ENCODE measurements at places on chromosomes 6 and 20.

DNA sequence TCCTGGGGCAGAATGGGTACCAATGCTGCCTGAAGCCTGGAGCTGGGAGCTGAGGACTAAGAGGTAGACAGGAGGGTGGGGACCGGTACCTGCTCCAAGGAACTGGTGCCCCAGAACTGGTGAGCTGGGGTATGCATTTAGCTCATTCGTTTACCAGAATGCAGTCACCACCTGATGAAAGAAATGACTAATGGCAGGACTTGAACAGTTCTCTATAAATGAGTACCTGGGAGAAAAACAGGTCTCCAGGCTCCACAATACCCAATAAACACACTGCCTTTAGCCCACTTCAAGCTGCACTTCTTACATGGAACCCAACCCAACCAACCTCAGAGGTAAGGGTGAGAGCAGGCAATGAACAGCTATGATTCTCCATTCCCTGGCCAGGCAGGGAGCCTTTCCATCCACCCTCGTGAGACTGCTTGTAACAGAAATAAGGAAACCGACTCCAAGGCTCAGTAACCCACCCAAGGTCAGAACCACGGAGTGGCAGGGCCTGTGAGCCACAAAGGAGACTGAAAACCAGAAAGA is 15.4 kb downstream of the FKBP1A start:
- no peak for DNase-seq

GRCh38 chr6:120622127-120622631 is 712.1 kb downstream of the TBC1D32 start:
- no peak for DNase-seq

- DNase-seq: no peak
These were observed 252.8 kb upstream of the PLN start for GRCh38 chr6:118295336-118295735.

GRCh38 chr6:122098201-122098678 is 301.2 kb upstream of the HSF2 start:
- no peak for DNase-seq

GRCh38 chr6:51553246-51554015 is 534.0 kb downstream of the PKHD1 start:
- DNase-seq: no peak

DNA sequence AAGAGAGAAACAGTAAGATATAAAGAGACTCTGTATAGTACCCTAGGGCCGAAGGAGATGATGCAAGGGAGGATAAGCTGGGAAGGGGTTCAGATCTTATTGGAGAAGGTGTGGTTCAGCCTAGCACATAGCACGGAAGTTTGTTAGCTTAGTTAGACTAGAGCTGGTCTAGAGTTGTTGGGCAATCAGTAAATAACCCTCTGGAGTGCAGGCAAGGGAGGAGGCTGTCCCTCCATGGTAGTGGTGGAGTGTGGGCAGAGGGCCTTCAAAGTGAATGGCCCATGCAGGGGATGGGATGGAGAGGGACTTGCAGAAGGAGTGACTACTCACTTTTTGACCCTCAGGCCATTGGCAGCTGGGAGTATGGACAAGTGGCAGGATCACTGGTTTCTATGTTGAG is 20.0 kb downstream of the TULP4 start:
- DNase-seq: no peak

GRCh38 chr6:51574040-51574439 is 513.4 kb downstream of the PKHD1 start:
- DNase-seq: no peak

GRCh38 chr20:61049684-61050083 is 202.4 kb upstream of the CDH4 start:
- DNase-seq: no peak

DNA sequence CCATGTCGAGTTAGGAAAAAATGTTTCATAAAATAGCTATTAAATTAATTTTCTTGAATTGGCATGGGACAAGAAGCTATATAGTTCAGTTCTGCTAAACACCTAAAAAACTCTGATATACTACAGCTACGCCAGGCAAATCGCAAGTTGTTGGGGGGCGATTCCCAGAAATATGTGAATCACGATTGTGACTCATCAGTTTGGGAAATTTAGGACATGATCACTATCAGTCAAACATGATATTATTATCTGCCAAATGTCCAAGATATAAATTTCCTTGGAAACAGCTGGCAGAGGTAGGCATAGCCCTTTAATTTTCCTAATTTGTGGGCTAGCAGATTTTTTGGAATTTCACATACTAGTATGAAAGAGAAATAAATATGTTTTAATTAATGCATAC is 123.6 kb downstream of the ATXN1 start:
- no peak for DNase-seq

GRCh38 chr20:13659288-13659687 is 20.6 kb upstream of the TASP1 start:
- DNase-seq: no peak

DNA sequence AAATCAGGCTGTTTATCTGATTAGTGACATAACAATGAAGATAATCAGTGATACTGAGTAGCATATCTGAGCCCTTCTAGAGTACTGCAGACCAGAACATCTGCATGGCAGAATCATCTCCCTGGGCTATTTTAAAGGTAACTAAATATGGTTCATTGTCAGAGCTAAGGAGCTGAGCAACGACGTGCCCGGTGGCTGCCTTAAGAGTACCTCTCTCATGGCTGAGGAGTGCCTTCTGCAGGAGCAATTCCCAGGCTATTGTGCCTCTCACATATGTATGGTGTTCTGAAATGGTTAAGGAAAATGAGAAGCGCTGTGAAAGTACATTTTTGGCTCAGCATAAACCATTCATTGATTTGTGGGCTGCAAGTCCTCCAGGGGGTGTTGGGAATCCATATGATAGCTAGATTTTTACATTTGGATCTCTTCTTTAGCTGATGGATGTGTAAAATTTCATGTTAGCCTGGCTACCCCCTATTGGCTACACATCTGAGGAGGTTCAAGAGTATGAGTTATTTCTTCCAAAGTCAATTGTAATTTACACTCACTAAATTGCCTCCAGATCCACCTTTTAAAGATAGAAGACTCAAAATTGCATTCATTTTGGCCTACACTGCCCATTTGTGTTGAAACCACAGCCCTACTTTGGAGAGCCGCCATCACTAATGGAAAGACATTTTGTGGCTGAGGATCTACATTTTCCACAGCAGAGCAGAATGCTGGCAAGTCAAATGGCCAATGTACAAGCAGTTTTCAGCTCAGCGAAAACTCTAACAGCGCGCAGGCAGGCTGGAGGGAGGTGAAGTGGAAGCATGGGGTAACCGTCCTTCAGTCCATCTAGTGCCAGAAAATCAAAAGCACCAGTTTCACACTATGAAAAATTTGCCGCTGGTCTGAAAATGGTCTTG is 198.0 kb downstream of the SIM1 start:
- DNase-seq: no peak

GRCh38 chr20:22232923-22233322 is 351.4 kb downstream of the FOXA2 start:
- DNase-seq: no peak

Measured in stimulated activated CD4-positive, alpha-beta T cell treated with anti-CD3 and anti-CD28 coated beads, TNF-alpha, amount 100 ng/mL, for 24 hours (primary cell).